ENCODE measurements at places on chromosomes 2 and 18.

GRCh38 chr2:222442665-222443064, 18.3 kb downstream of the SGPP2 start:
- no peak for DNase-seq

DNA sequence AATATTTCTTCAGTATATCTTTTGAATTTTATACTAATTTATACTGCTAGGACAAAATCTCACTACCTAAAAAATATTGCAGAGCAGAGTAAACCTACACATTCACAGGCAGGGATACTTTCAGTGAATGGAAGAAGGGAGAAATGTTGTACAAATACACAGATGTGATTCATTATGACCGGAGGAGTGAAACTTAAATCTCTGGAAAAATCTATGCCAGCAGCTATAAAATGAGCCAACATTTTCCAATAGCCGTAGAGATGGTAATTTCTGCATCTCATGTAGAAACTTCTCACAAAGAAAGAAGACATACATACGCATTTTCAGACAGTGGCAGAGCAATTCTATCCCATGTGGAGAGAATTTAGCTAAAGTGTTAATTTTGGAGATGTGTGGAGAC, 54.8 kb downstream of the KCNS3 start:
- no peak for DNase-seq

DNA sequence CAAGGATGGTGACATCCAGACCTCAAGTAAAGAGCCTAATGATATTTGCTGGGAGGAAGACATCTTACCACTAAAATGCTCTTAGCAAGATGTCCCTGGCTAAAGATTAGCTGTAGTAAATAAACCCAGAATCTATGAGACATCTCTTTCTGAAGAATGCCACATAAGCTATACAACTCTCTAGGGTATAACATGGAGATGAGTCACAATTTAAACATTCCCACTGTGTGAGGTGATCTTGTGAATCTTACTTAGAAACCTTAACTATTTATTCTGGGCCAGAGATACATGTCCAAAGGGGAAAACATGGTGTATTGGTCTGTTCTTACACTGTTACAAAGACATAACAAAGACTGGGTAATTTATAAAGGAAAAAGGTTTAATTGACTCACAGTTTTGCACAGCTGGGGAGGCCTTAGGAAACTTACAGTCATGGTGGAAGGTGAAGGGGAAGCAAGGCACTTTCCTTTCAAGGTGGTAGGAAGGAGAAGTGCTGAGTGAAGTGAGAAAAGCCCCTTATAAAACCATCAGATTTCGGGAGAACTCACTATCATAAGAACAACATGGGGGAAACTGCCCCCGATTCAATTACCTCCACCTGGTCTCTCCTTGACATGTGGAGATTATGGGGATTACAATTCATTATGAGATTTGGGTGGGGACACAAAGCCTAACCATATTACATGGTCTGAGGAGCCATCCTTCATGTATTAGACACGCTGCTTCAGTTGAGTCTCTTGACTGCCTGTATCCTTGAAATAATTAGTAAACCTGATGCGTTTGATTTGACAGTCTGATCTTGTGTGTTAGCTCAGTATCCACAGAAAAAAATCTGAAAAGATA, 17.1 kb downstream of the KRCC1 start:
- DNase-seq: no peak

DNA sequence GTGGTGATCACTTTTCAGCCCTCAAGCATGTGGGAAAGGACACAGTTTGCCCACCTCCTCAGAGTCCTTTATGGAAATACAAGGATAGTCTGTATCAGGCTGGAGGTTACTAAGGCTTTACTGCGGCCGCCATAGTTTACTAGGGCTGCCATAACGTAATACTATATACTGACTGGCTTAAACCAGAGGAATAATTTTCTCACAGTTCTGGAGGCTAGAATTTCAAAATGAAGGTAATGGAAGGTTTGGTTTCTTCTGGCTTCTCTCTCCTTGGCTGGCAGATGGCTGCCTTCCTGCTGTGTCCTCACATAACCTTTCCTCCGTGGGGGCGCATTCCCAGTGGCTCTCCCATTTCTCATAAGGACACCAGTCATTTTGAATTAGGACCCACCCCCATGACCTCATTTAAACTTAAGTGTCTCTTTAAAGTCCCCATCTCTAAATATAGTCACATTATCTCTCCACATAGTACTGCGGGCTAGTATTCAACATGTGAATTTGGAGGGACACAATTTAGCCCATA, 12.5 kb upstream of the ATIC start:
- no peak for DNase-seq

- DNase-seq: no peak
Measured at GRCh38 chr2:6202756-6203155, 510.6 kb downstream of the SOX11 start.

DNA sequence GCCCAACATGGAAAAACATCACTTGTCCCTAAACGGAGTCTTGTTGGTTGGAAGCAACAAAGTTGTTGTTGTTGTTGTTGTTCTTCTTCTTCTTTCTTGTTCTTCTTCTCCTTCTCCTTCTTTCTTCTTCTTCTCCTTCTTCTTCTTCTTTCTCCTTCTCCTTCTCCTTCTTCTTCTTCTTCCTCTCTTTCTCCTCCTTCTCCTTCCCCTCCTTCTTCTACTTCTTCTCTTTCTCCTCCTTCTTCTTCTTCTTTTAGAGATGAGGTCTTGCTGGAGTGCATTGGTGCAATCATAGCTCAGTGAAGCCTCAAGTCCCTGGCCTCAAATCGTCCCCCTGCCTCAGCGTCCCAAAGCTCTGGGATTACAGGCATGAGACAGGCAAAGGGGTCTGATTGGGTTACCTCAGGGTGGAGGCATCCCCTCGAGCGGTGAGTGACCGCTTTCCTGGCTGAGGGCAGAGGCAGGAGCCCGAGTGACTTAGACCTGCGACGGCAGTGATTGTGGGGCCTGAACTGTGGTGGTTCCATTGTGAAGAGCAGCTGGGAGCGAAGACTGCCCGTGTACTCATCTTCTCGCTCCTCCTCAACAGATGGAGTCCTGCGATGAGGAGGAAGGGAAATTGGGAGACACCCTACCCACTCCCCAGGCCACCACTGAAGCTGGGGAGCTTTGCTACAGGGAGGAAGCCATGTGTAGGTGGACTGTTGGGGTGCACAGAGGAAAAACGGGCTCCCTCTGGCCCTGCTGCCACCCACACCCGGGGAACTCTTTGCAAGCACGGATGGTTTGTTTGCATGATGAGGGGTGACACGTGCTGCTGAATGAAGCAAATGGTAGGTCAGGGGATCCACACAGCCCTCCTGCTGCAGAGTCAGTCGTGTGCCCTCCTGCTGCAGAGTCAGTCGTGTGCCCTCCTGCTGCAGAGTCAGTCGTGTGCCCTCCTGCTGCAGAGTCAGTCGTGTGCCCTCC, 7.0 kb upstream of the PER2 start:
- DNase-seq: no peak

DNA sequence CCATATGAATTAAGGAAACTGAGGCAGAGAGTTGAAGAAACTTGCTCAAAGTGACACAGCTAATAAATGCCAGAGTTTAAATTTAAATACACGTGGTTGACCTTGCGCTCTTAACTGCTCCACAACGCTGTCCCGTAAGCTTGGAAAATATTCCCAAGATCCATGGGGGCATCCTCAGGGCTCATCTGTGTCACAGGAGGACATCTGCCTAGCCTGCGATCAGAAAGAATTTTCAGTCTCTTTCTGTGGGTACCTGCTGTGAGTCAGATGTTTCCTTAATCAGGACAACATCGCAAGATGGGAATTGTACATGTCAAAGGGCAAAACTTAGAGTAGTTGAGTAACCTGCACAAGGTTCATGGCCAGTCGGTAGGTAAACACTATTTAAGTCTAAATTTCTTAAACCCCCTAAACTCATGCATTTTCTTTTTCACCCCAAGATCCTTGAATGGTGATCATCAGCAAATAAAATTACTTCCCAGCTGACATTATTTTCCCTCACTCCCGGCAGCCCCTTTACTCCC, 1.4 kb downstream of the CMPK2 start:
- DNase-seq: no peak

DNA sequence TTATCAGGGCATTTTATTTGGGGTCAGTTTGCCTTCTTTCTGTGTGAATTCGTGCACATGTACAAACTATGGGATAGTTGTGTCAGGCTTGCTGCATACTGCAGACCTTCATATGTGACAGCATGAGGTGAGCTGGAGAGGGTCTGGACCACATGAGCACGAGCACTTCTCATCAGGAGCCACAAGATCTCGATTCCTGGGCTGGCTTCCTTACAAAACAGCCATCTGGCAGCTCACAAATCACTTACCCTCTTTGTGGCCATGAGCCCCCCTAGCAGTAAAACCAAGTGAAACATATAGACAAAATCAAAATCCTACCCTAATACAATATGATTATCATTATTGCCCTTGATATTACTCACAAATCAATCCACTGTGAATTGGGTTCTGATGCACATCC, 121.2 kb downstream of the MTCL1 start:
- no peak for DNase-seq

DNA sequence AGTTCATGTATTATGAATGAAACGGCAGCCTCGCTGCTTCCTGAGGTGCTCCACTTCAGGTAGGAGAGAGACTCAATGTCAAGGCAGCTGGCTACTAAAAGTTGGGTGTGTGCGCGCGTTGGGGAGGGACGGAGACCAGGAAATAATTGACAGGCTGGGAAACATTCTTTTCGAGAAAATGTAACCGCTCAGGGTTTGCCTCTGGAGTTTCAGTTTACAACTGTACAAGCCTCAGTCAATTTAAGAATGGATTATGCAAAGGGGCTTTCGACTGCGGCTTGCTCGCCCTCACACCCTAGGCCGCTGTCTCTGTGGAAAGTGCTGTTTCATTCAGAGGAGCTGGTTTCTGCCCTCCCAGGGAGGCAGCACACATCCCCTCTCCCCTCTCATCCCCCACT, 4.4 kb upstream of the SPRED2 start:
- DNase-seq: no peak

DNA sequence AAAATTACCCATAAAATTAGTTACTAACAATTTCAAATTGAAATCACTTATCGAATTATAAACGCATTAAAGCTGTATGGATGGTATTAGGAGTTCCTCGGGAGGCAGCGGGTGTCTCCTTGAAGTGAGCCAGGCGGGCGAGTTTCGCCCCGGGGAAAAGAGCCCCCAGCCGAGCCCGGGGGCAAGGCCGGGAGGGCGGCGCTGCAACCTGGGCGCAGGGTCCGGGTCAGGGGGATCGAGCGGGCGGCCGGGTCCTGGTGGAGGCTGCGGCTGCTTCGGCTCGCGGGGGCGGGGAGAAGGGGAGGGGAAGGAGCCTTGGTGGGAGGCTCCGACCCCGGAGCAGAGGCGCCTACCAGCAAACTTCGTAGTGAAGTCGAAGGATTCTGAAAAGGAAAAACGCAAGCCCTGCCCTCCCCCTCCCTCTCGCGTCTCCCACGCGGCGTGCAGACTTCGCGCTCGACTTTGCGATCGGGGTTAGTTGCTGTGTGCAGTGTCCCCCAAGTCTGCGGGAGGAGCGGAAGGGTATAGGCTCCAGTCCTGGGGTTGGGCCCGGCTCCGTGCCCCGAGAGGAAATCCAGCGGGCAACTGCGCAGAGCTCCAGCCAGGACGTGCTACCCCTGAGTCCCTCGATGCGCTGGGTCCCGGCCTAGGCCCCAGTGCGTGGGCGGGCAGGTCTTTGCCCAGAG, 140.8 kb downstream of the MEIS1 start:
- DNase-seq: no peak

DNA sequence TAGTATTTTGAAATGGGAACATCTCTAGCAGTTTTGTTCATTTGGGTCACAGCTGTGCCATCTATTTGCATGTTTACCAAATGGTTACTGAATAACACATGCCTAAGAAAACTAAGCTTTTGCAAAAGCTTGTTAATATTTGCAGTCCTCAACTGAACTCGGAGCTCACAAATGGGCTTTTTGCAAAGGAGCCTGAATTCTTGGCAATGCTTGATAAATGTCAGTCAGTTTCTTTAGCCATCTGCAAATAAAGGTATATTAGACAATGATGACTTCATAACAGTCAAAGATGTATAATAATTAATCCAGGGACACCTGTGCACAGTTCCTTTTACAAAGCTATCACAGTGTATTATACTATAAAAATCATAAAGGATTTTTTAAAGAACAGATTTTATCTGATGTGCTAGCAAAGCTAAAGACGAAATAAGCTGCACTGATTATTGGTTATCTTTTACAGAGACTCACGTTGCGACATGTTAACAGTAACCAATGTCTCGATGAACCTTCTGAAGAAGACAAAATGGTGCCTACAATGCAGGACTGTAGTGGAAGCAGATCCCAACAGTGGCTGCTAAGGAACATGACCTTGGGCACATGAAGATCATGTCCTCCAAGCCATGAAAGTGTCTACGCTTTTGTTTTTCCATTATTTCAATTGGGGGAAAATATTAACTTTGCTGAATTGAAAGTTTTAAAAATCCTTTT, 248.4 kb upstream of the KCNJ3 start:
- DNase-seq: no peak

GRCh38 chr2:57181315-57182038, 865.1 kb upstream of the VRK2 start:
- no peak for DNase-seq

DNA sequence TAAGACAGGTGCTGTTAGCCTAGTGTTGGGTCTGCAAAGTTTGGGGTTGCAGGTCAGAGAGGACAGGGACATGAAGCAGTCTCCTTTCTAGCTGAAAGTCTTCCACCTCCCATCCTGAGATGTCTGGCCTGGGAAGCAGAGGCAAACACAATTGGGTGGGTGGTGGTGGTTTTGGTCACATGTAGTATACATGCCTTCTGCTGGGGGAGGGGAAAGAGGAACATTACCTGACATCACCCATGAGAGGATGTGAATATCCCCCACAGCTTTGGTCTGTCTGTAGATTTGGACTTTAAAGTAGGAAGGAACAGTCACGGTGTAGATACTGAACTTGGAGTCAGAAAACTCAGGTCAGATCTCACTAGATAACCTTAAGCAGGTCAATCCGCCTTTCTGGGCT, 4.6 kb upstream of the DNAJC5G start:
- DNase-seq: no peak

DNA sequence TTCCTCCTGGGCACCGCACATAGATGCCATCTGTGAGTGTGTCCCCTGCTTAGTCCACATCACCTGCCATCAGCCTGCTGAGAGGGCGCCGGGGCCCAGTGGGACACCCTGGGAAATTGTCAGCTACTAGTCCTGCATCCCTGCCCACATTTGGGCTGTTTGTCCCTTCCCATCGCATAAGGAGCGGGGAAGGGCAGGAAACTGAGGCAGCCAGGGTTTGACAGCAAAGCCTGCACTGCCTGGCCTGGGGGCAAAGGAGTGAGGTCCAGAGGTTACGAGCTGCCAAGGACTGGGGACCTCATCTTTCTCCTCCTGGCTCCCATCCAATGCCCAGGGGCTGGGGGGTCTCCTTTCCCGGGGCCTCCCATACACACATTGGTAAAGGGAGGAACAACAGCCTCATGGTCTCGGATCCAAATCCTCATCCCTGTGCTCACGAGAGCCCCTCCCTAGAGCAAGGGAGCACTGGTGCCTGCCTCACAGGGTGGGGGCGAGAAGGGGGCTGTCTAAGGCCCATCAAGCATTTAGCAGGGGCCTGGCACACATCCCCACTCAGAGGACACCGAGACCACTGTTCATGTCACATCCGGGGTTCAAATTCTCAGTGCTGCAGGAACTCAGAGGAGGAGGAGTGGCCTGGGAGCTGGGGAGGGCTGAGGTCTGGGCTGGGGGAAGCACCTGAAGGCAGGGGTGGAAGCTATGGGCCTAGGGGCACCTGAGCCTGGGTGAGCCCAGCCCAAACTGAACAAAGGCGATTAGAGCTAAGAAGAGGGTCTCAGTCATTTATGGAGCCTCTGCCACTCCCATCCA, 113.8 kb downstream of the SMAD7 start:
- no peak for DNase-seq

All from NCI-H1105 (cell line).